ENCODE measurements at places on chromosomes 3 and 15.

GRCh38 chr15:63040954-63041353 lies 1.6 kb upstream of the TPM1 start:
- DNase-seq, result no peak

- no peak for DNase-seq
Observed at GRCh38 chr15:93917181-93917580, 314.2 kb upstream of the MCTP2 start.

- no peak for DNase-seq
Observed at GRCh38 chr15:69926721-69927120, 171.0 kb downstream of the TLE3 start.

DNA sequence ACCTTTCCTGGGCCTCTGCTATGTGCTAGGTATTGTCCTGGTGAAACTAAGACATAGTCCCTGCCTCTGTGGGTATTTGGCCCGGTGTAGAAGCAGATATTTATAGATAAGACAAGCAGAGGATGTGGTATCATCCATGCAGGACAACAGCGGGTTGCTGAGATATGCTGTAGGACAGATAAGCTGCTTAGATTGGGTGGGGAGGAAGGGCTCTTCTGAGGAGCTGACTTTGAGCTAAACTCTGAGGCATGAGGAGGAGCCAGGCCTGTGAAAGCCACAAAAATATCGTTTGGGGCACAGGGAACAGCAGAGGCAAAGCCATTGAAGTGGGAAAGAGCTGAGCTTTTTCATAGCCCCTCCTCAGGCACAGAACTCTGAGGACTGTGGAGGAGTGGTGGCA lies 492.5 kb upstream of the CFAP20DC start:
- DNase-seq, result no peak

DNA sequence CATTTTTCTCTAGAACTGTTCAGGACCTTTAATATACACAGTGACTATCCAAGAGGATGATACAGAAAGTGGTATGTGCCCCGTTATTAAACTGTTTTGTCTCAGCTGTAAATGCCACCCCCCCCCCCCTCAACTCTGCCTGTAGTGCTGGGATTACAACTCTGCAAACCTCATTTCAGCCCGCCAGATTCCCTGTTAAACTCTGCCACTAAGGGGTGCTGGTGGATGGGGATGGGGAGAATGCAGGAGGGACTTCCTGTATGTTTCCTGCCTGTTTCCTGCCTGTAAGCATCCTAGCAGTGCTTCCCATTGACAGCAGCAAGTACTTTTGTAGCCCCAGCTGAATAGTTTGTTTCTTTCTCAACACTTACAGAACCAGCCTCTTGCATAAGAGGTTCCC lies 301.7 kb upstream of the RORA start:
- DNase-seq, result no peak

DNA sequence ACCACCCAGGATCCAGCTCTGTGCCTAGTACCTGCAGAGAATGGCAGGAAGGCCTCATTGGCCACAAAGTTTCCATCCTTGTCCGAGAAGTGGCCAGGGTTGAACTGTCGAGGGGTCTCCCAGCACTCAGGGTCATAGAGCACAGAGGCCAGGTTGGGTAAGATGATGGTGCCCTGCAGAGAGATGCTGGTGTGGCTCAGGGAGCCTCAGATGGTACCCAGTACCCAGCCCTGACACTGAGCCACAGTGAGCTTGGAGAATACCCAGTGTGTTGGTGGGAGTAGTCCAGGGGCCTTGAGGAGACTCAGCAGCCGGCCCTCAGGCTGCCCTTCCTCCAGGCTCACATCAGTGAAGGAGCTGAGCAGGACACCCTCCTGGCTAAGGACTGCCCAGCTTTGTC lies 11.5 kb upstream of the PARL start:
- DNase-seq, result no peak

- no peak for DNase-seq
Observed at GRCh38 chr3:164476631-164477030, 601.7 kb downstream of the SI start.

GRCh38 chr3:31592764-31593163 lies 60.0 kb downstream of the STT3B start:
- DNase-seq, result no peak
